ENCODE measurements at places on chromosomes 12 and 14.

- no peak for DNase-seq
Measured at GRCh38 chr12:68389305-68389704, 57.1 kb upstream of the MDM1 start.

GRCh38 chr14:88835661-88836060 is 11.2 kb downstream of the TTC8 start:
- no peak for DNase-seq

DNA sequence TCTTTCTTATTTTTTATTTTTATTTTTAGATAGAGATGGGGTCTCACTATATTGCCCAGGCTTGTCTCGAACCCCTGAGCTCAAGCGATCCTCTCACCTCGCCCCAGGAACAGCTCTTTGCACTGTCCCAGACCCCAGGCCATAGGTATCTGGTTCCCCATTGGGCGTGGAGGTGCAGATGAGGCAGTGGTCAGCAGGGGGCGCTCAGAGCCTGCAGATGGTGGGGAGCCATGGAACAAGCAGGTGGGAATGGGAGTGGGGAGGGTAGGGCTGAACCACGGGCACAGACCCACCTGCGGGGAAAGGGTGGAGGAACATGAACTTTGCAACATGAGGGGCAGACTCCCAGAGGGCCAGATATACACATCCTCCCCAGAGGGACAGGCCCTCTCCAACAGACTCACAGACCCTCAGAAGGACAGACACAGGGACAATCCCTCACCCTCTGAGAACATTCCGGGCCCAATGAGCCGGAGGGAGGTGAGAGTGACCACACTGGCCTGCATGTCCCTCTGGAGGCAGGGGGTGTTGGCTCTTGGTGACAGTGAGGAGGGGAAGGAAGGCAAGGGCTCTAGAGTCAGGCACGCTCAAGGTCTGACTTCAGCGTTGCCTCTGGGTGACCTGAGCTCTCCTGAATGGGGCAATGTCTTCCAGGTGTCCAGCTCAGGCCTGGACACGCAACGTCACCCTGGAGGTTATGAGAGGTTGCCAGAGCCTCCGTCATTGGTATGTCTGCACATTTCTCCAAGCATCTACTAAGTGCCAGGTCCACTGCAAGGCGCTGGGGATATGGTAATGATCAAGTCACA is 34.9 kb downstream of the KRT80 start:
- no peak for DNase-seq

DNA sequence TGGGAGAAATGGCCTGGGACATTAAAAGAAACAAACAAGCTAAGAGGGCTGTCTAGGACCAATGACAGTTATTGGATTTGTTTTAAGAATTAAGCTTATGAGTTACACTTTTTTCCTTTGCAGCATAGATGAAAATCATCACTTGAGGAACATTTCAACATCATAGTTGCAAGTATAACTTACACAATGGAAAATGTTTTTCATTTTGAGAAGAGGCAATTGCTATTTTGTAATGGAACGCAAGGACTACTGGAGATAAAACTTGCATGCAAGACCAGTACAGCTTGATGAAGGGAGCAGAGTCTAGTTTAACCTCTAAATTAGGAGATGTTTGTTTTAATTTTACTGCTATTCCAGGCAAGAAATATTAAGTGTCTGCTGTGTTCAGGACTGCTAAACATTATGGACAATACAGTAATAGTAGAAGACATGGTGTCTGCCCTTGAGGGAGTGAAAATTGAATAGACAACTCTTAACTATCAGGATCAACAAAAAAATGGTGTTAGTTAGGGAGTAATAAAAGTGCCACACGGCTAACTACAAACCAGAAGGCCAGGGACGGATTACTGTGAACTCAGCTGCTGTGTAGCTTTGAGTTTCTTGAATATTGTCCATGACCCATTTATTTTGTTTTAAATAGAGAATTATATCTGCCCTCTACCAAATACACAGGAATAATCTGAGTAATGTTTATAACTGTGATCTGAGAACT is 374.5 kb downstream of the RAD51B start:
- no peak for DNase-seq

DNA sequence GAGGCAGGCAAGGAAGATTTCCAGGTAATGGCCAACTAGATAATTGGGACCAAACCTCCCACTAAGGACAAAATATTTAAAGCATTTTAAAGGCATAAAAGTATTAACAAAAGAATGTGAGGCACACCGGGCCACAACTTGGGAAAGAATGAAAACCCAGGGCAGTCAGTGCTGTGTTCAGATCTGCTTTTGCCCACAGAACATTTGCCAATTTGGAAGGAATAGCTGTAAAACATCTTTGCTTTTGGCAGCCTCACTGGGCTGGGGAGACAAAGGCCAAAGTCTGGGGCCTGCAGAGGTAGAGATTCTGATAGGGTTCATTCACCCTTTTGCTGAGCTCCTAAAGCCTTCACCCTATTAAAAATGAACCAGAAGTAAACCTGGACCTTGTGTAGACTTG is 82.3 kb downstream of the SYNE3 start:
- no peak for DNase-seq

DNA sequence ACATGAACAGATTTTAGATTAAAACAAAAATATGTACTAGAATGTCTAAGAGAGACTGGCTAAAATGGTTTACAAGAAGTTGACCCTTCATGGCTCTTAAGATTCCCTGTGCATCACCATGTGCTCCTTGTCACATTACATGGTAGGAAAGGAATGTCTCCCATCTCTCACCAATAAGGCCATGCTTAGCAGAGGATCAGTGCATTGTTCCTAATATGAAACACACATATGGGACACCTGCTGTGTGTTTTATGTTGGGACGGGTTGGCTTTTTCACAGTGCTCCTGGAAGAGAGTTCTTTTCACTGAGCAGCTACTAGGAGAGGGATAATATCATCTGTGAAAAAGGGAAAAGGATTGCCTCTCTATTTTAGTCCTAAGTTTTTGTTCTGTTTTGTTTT is 9.6 kb downstream of the PFKM start:
- no peak for DNase-seq

GRCh38 chr14:40417777-40418401 is 985.7 kb upstream of the FBXO33 start:
- DNase-seq, result no peak

DNA sequence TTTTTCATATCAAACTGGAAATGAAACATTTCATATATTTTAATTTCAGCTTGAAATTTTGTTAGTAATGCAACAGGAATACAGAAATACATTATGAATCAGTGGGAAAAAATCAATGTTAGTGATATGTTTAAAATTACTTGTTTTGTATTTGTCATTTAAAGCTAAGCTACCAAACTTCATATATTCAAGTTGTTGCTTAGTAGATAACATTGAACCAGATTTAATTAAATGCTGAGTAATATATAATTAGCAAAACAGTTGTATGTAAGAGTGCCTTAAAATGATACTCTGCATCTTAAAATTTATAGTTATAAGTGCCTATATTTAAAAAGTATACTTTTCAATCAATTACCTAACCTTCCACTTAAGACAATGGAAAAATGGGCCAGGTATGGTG is 5.0 kb downstream of the CHURC1 start:
- no peak for DNase-seq

GRCh38 chr12:92058664-92059063 is 87.0 kb downstream of the BTG1 start:
- DNase-seq, result no peak

DNA sequence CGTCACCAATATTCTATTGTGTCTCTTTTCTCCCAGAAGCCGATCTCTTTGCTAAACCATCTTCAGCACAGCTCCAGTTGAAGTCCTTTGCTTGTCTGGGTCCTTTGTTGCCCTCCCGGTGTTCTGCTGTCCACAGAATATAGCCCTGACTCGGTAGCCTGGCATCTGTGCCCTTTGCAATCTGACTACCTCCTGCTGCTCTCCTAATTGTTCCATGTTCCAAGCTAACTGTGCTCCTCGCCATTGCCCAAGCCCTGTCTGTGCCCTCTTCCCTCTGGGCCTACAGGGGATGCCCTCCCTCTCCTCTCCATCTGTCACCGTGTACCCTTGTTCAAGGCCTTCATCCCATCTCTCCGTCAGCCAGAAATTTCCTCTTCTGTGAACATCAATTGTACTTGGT is 306.3 kb downstream of the APAF1 start:
- no peak for DNase-seq

DNA sequence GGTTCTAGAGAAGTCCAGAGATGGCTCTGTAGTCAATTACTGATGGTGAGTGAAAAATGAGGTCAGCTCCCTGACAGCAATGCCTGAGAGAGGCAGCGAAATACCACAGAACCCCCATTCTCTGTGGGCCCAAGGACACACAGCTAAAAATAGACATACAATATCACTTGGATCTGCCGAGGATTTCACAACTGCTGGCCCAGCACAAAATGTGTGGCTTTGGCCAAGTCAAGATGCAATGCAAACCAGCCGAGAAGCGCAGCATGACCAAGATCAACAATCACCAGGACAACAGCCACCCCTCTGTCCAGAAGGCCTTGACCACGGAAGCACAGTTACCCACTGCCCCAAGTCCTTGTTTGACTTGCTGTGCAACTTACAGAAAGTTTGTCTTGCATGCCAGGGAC is 52.2 kb downstream of the CKAP4 start:
- DNase-seq, result no peak

DNA sequence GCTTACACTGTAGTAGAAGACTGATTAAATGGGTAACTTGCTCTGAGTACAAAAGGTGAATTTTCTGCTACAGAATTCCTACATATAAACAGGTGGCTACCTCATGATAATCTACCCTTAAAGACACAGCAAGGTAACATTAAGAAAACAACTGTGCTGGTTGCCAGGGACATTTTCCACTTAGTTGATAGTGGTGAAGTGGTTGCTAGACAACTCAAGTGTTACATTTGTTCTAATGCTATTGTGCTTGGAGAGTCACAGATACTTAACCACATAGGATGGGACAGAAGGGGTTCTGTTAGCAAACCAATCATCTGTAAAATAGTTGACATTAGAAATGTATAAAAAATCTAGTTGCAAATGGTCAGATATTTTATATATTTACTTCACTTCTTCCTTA is 870.3 kb upstream of the SEL1L start:
- no peak for DNase-seq

DNA sequence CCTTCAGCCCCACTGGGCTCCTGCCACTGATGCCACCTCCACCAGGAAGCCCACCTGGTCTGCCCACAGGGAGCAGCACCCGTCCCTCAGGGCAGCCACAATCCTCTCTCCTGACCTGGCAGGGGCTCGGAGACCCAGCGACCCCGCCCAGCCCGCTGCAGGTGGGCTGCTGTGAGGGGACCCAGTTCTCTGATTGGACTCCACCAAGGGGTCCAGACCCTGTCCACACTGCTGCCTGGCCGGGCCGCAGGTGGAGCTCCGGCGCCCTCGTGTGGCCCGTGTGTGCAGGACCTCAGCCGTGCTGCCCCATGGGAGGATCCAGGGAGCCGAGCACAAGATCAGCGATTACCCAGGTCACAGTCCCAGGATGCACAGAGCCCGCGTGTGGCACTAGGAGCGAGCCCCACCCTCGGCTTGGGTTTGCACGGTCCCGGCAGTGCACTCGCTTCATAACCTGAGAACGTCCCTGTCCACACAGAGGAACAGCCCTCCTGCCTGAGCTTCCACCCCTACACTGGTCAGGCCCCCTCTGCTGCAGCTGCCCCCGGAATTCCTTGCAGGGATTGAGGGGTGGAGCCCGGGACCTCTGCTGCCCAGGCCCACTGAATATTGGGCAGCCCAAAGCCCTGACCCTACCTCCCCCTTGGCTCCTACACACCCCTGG is 35.4 kb upstream of the TMEM179 start:
- DNase-seq, result no peak

DNA sequence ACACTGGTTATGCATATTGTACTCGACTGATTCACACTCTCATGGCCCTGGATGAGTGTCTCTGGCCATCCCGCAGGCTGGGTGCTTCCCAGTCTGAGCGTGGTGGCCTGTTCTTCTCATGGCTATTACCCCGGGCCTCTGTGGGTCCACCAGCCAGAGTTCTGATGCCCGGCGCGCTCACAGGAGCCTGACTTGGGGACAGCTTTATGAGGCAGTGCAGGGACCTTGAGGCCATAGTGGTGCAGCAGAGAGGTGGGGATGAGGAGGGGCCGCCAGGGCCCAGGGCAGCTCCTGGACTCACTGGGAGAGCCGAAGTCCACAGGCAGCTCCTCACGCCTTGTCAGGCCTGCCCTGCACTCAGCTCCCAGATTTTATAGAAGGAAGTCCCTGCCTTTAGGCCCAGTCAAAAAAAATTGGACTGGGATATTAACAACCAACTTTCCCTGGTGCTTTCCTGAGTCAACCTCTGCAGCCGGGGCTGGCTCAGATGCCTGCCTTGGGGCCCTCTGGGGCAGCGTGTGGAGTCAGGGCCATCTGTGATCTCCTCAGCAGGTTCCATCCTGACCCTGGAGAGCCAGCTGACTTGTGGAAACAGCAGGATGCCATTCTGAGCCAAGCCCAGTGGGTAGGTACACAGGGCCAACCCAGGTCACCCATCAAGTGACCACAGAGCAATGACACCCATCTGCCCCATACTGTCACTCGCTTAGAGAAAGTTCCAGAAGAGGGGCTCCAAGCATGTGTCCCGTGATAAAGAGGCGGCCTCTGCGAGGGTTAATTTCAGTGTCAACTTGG is 89.4 kb upstream of the DIO3 start:
- no peak for DNase-seq

- no peak for DNase-seq
Measured at GRCh38 chr12:51726931-51727330, 121.6 kb downstream of the FIGNL2 start.

GRCh38 chr14:90512329-90512991 is 115.6 kb downstream of the CALM1 start:
- DNase-seq, result no peak

Data from cortex of kidney (tissue), 1 donor.